GM12864 (cell line): ENCODE measurements at places on chromosomes 5 and 9.

DNA sequence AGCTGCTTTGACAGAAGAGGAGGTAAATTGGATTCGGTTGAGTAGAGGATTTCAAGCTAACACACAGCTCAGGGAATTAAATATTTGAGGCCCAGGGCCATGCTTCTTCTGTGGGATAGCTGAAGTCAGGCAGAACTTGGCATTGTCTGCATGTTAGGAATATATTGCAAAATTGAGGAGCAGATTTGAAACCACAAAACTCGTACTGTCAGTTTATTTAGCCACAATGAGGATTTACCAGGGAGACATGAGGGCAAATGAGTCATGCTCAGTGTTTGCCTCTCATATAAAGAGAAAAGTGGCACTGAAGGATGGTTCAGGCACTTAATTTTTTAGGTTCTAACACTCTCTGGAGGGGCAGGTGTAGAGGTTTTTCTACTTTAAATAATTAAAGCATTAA is 83.0 kb upstream of the PRLR start:
- no peak for DNase-seq

DNA sequence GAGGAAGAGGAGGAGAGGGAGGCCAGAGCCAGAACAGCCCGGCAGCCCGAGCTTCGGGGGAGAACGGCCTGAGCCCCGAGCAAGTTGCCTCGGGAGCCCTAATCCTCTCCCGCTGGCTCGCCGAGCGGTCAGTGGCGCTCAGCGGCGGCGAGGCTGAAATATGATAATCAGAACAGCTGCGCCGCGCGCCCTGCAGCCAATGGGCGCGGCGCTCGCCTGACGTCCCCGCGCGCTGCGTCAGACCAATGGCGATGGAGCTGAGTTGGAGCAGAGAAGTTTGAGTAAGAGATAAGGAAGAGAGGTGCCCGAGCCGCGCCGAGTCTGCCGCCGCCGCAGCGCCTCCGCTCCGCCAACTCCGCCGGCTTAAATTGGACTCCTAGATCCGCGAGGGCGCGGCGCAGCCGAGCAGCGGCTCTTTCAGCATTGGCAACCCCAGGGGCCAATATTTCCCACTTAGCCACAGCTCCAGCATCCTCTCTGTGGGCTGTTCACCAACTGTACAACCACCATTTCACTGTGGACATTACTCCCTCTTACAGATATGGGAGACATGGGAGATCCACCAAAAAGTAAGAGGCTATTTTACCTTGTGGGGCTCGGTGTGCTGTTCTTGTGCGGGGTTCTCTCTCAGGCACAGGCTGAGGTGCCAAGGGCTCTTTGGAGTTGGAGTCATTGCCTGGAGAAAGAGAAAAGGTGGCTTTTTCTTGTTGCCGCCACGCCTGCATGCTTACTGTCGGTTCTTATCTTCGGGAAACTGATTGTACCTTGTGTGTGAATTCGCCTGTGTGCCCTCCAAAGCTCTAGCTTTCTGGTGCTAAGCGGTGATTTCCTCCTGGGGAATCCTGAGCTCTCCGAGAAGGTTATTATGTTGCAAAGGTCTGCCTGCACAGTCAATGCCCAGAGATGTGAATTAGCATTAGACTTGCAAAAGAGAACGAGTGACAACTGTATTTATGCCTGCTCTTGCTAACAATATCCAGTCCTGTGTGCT is at the start of gene ISL1:
Gene ISL1, plus strand, starts transcription at position 318 of the 991 bp plus-strand sequence. Its CDS starts 224 bp downstream, at position 542.
- DNase-seq = no peak

DNA sequence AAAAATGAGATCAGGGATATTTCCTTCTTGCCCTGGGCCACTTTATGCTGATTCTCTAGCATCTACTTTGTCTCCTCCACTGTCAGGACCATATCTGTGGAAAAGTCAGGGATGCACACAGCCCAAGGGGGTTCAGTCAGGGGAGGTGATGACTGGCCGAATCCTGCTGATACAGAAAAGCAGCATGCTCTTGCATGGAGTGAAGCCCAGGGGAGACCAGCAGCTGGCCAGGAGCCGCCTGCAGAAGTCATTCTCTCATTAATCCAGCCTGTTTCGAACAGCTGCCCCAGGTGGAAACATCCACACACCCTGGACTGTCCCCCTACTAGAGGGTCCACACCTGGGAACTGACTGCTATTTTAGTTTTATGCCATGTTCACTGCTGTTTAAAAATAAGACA is 177.1 kb downstream of the ATP10B start:
- no peak for DNase-seq

DNA sequence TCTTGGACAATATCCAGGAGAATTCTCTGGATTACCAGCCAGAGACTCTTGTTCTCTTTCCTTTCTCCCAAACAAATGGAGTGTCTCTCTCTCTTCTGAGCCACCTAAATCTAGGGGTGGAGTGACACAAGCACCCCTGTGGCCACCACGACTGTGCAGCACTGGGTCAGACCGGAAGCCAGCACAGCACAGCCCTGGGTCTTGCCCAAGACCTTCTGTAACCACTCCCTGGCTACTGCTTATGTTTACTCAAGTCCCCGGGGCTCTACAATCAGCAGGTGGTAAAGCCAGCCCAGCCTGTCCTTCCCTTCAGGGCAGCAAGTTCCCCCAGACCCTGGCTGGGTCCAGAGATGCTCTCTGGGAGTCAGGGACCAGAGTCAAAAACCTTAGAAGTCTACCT is 110.0 kb upstream of the TUT7 start:
- DNase-seq = no peak

- no peak for DNase-seq
Measured at GRCh38 chr5:170494041-170494440, 9.8 kb upstream of the KCNIP1 start.

- DNase-seq = no peak
Measured at GRCh38 chr9:74848153-74848525, 39.6 kb downstream of the TRPM6 start.

DNA sequence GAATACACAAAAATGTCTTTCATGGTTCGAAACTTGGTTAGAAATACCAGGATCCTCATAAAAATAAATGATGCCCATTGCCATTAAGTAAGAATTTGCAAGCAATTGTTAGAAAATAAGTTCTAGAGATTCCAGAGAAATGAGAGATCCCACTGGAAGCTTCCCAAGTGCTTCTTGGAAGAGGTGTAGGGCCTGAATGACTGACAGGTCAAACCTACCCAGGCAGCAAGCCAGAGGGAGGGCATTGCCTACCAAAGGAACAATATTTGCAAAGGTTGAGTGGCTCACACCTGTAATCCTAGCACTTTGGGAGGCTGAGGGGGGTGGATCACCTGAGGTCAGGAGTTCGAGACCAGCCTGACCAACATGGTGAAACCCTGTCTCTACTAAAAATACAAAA is 777.0 kb upstream of the WWC1 start:
- no peak for DNase-seq

DNA sequence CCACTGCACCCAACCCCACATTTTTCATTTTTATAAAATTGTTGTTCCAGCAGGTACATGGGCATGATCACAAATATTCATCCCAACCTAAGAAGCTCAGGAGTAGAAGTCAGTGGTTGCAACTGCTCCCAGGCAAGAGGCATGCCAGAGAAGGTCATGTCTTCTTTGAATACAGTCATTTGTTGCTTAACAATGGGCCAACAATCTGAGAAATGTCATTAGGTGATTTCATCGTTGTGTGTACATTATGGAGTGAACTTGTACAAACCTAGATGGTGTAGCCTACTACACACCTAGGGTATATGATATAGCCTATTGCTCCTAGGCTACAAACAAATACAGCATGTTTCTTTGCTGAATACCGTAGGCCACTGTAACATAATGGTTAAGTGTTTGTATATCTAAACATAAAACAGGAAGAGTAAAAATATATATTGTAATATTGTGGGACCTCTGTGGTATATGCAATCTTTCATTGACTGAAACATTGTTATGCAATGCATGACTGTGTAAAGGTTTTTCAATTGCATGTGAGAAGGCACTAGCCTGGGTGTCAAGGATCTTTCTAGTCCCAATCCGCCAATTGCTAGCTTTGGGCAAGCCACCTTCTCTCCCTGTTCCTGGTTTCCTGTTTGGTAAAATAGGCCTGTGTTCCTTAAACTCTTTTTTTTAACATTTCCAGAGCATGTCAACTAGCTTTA is 27.6 kb downstream of the ATP10B start:
- DNase-seq = no peak

GRCh38 chr5:135140446-135141204 is 106.6 kb upstream of the PITX1 start:
- no peak for DNase-seq

- no peak for DNase-seq
Measured at GRCh38 chr5:72101828-72102227, 5.4 kb upstream of the MAP1B start.

- DNase-seq = no peak
Measured at GRCh38 chr5:133763744-133764143, 151.4 kb upstream of the FSTL4 start.

- DNase-seq = no peak
Measured at GRCh38 chr5:127088251-127088650, 14.9 kb upstream of the C5orf63 start.

DNA sequence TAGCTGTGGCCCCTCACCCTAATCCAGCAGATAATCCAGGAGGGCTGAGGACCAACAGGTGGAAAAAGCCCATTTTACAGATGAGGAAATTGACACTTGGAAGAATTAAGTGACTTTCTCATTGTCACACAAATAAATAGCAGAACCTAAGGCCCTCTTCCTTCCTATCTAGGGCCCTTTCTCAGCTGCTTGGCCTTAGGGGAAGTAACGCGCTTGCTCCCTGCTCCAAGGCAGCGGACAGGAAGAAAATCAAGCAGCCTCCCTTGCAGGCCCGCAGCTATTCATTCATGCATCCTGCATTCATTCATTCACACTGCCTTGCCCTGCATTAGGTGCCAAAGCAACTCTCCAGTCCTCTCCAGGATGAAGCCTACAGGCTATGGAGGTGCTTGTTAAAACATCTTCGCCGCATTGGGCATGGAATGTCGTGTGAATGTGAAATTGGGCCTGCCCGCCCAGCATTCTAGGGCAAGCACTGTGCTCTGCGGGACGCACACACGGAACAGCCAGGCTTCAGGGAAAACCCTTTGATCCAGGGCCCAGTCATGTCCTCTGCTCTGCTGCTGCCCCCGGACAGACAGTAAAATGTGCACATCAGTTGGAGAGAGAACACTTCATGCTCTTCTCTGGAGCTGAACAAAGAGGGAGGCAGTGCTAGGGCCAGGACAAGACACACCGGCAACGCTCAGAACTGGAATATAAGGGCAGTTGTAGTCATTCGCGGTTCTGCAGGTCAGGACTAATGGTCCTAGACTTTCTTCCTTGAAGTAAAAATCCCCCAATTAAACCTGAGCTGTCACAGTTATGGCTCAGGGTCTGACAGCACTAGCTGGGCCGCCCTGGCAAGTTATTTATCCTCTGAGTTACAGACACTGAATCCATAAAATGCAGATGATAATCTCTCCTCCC is 166.0 kb downstream of the COL23A1 start:
- DNase-seq = no peak

- DNase-seq = no peak
Measured at GRCh38 chr5:120016717-120017382, 387.5 kb downstream of the FAM170A start.

GRCh38 chr5:10046676-10047075 is 203.0 kb downstream of the ATPSCKMT start:
- no peak for DNase-seq

GRCh38 chr9:68428481-68428880 is 72.1 kb downstream of the PGM5 start:
- no peak for DNase-seq

DNA sequence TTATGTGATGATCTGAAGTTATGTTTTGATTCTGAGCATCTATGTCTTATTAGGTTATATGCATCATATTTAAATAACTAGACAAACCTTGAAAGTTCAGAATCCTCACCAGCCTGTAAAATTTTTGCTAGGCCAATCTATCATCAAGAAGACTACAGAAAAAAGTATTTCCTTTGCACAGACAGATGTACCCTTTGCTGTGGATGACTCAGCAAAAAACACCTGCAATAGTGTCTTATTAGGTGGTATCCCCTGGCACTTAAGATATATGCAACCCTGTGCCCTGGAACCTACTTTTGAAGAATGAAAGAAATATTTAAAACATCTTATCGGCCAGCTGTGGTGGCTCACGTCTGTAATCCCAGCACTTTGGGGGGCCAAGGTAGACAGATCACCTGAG is 130.6 kb downstream of the SLF1 start:
- DNase-seq = no peak

DNA sequence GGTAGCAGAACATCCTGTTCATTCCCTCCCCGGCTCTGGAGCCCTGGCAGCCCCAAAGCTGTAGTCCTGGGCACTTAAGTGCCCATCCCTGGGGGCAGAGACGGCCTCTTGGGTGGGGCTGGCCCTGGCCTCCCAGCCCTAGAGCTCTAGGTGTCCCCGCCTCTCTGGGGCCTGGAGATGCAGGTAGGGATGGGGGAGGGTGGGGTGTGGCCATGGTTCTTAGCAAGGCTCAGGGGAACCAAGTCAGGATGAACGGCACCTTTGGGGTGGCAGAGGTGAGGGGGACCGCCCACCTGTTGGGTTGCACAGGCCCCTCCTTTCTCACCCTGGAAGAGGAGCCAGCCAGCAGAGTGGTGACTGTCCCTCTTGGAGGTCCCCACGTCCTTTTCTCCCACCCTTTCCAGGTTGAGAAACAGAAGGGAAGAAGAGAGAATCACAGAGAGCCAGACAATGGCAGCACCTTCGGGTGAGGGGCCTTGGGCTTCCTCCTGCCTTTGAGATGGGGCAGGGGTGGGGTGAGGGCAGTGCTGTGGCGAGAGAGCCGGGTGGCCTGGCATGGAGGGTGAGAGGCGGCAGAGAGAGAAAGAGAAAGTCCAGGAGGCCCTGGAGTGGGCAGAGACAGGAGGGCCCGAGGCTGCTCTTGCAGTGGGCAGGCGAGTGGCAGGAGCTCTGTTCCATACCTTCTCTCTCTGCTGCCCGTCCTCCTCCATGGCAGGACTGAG is 2.3 kb downstream of the CRAT start:
- no peak for DNase-seq

DNA sequence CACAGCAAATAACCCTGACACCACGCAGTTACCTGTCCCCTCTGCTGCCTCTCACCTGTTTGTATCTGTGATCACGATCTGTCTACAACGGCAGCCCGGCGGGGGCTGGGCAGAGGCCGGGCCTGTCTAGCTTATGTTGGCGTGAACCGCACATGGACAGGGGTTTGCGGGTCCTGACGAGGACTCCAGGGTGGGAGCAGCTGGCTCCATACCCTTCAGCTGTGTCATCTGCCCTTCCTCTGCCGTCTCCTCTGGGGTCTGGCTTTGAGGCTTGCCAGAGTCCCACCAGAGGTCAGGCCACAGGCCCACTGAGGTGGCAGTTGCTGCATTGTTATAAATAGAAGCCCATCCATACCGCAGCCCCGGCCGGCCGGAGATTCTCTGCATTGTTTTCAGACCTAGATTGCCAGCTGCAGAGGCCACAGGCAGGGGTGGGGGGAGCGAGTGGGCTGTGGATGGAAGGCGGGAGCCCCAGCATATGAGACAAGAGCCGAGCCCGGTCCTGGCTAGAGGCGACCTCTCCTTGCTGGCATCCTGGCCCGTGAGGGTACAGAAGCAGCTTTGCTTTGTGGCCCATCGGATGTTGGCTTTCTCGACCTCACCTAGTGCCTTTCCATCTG is 37.8 kb downstream of the FAM78A start:
- no peak for DNase-seq

DNA sequence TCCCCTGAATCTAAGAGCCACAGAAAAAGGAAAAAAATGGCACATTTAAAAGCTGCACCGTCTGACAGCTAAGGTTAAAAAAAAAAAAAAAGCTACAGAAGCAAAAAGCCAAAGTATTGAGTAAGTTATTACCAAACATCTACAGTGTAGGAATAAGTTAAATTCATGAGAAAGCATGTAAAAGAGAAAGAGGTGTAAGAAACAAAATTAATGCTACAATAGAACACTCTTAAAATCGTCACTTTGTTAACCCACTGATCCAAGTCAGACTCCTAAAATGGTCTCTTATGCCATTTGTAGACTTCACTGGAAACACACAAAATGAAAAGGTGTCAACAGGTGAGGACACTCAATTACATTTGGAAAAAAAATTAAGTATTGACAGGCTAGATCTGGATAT is 120.2 kb downstream of the SSBP2 start:
- DNase-seq = no peak
